ENCODE measurements at places on chromosomes 16 and 17.

- no peak for DNase-seq
Measured at GRCh38 chr17:58269557-58270291, 11.0 kb downstream of the MPO start.

DNA sequence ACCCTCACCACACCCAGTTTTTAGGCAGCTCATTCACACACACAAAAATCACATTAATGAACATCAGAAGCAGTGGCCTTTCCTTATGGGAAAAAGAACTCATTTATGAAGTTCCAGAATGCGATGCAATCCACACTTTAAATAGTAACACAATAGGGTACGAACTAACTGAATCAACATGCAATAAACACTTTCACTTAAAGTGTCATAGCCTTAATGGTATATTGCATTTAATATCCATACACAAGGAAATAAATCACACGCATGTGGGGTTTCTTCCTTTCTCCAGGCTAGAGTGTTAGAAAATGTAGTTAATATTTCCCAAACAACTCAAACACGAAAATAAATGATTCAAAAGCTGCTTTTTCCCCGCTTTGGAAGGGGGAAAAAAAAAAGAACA lies 19.7 kb downstream of the ADCY9 start:
- DNase-seq = no peak

- DNase-seq = no peak
Measured at GRCh38 chr16:88821168-88821850, 9.6 kb upstream of the APRT start.

GRCh38 chr17:34299956-34300577 lies 14.5 kb downstream of the CCL11 start:
- DNase-seq = no peak

DNA sequence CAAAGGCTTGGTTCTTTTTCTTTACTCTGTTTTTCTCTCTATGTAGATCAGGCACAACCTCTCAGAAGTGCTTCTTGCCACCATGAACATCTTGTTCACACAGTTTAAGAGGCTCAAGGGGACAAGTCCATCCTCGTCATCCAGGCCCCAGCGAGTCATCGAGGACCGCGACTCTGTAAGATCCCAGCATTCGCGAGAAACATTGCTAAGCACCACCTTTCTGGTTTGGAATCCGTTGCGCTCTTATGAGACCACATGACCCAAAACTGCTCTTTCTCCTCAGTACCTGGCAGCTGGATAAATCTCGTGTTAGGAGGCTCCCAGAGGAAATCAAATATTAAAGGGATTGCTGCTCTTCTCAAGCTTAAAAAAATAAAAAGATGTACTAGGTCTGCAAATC lies 23.3 kb upstream of the SLC12A3 start:
- DNase-seq = no peak

- DNase-seq = peak; percentile 37
Measured at GRCh38 chr17:4365628-4366326, 698 bp downstream of the UBE2G1 start.

DNA sequence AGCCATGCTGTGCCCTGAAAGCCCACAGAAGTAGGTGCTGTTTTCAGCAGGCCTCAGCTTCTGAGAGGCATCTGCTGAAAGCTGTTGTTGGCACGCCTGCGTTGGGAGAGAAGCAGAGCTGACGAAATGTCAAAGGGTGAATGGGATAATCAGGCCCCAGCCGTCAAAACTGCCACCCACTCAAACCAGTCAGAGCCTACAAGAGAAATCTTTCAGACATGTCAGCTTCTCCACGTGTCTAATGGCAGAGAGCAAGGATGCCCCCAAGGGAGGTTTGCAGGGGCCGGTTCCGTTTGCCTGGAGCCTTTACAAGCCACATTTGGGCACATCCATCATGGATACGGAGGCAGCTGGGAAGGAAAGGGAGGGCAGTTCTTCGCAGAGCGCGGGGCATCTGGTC lies 568.2 kb upstream of the EEF2KMT start:
- no peak for DNase-seq

DNA sequence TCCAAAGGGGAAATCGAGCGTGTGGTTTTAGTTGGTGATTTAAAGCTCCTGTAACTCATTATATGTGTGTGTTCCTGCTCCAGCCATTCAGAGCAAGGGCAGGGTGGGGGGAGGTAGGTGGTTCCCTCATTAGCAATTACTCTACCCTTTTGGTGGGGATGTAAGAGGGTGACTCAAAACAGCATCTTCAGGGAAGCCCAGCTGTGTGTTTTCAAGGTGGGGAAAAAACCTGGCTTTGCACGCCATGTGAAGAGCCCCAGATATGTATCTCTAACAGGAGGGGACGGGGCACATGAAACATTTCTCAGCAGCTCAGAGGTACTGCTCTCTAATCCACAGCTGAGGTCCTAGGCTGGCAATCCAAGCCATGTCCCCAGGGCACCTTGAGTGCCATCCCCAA lies 241.3 kb upstream of the ZFHX3 start:
- no peak for DNase-seq

- DNase-seq = no peak
Measured at GRCh38 chr16:71338632-71339031, 19.9 kb upstream of the CALB2 start.

DNA sequence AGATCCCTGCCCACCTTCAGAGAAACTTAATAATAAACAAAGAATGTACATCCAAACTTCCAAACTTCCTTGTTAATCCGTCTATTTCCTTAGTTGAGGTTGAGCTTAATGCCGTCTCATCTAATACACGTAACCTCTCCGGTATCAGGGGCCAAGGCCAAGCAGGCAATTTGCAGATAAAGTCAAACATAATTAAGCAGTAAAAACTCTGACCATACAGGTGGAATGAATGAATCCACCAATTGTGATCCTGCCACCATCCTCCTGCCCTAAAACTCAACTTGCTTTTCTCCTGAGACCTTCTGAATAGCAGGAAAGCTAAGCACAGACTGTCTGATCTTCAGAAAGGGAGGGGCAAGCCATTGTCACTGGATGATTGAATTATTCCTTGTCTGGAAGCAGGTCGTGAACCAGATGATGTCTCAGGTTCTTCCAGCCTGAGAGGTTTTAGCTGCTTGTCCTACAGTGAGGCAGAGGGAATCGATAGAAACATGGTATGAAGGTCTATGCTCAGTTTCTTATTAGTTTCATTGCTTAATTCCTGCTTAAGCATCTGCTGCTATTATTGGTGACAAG lies 1111.8 kb upstream of the EEF2KMT start:
- DNase-seq = no peak

DNA sequence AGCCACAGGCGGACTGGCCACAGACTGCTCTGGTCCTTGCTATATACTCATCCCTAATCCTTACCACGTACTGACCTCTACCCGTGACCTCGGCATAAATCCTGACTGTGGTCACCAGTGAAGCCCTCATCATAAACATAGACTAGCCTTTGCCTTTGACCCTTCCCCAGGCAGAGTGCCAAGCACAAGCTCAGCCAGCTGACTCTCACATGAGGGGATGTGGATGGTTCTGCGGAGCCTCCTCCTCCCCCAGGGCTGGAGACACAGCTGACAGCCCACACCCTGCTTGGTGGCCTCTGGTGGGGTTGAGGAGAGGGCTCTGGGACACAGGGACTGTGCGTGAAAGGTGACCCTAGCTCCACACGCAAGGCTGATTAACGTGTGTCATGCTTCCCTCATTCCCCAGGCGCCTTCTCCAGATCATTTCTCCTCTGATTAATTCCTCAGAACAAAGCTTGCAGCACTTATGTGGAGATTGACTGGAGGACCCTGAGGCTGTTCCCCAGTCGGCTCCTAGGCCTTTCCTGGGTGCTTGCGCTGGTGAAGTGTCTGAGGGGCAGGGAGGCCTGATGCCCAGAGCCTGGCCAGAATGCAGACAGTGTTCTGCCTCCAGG lies 241.5 kb upstream of the NLRP1 start:
- DNase-seq = no peak

GRCh38 chr16:28610595-28611191 lies 849 bp upstream of the SULT1A1 start:
- no peak for DNase-seq

GRCh38 chr16:70572050-70572925 lies 48.7 kb downstream of the SF3B3 start:
- no peak for DNase-seq

GRCh38 chr16:709566-710499 lies 4.2 kb upstream of the FBXL16 start:
- DNase-seq = no peak

GRCh38 chr16:3646348-3646920 lies 8.1 kb upstream of the DNASE1 start:
- no peak for DNase-seq

GRCh38 chr16:49593424-49594040 lies 219.9 kb downstream of the C16orf78 start:
- no peak for DNase-seq

All from activated naive CD4-positive, alpha-beta T cell treated with anti-CD3 and anti-CD28 coated beads for 36 hours (primary cell).